ENCODE measurements at places on chromosomes 16 and 17. TPM values are rescaled to one million over a fixed set of nuclear protein-coding genes. Genes with fewer than 3 reads are reported as not detected.

Gene GPR179
- 0.29 TPM for total RNA-seq

Gene NPIPA2
- total RNA-seq = not detected

Gene EVPLL
- not detected for total RNA-seq

Gene CHST4
- total RNA-seq = not detected

Gene NACA2
- not detected for total RNA-seq
